ENCODE measurements at places on chromosomes 4 and X.

DNA sequence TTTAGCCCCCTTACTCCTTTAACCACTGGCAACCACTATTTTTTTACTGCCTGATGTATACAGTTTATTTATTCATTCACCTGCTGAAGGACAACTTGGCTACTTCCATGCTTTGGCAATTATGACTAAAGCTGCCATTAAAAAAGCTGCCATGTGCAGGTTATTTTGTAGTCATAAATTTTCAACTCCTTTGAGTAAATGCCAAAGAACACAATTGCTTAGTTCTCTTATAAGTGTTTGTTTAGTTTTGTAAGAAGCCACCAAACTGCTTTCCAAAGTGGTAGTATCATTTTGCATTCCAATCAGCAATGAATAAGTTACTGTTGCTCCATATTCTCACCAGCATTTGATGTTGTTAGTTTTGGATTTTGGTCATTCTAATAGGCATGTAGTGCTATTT lies 1831.8 kb downstream of the PCDH7 start:
- DNase-seq: no peak

DNA sequence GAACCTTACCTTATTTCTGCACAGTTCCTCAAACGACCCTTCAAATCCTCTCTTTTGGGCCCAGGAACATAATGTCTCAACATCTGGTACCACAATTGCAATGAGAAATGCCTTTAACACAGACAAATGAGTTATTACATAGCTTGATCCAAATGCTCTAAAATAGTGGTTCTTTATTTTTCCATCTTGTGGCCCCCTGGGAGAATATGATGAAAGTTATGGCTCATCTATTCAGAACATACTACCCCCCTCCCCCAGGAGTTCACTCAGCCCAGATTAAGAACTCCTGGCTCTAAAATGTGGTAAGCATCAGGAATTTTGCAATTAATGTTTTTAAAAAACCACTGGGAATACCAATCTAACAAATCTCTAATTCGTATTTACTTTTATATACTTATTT lies 23.9 kb upstream of the CENPU start:
- DNase-seq: no peak

DNA sequence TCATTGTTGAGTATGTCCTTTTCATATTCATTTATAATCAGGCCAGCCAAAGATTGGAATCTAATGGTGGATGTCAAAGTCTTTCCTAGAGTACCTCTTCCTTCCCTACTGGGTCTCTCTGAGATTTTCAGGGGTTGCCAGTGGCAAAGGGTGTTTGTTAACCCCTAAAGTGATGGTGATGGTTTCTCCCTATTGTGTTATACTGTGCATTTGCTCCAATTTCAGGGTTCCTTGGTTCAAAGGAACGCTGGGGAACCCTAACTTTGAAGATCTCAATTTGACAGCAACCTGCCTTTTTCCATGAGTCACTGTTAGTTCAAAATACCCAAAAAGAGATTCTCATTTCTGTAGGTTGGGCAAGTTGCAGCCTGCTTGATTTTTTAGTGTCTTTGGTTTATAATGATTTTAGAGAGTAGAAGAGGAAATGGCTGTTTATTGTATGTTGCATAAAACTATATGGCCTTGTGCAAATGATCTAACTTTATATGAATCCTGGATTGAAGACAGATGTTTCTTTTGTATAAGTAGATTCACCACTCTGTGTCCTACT lies 23.0 kb downstream of the GAB1 start:
- no peak for DNase-seq

DNA sequence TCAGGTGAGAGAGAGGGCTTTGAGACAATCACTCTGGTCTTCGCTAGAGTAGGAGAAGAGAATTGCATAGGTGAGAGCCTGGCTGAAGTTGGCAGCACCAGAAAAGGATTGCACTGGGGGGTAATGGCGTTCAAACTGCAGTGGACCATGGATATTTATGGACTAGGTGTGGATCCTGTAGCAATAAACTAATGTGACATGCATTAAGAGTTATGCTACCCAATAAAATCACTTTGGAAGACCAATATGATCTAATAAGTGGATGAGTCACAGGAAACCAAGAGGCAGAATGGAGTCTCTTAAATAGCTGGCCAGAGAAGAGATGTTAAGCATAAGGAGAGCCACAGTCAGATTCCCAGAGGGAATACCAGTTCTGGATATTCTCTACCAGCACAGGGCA lies 259.8 kb downstream of the FBXO8 start:
- no peak for DNase-seq

DNA sequence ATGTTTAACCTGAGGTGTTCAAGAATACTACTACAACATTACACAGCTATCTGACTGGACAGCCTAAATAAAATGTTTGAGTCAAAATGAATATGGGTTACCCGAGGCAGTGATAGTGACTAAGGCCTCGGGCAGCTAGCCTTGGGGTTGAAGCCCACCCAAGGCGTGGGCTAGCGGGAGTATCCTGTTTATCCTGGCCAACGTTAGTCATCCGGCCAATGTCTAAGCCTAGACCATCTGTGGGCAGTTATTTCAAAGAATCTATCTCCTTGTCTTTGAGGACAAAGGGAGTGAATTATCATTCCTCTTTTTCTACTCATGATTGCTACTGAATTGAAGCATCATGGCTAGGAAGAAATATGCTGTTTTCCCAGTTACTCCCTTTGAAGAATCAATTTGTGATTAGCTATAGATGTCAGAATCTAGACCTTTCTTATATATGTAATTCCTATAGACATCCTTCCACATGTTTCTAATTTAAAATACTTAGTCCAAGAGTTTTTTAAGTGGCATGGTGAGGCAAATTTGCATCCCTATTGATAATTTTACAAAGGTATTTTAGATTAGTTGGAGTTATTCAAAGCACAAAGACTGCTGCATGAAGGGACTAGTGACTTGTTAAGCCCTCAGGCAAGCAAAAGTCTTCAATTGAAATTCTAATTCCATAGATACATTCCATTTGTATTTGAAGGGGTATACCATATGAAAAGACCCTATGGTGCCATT lies 6.0 kb upstream of the PDGFC start:
- no peak for DNase-seq

DNA sequence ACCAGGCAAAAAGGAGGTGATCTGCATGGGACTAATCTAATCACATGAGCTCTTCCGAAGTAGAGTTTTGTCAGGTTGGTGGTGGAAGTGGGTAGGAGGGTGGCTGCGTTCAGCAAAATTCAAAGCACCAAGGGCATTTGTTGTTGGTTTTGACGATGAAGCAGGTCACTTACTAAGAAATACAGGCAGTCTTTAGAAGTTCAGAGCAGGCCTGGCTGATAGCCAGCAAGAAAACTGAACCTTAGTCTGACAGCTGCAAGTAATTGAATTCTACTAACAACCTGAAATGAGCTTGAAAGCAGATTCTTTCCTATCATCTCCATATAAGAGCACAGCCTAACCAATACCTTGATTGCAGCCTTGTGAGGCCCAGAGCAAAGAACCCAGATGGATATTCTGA lies 505.8 kb downstream of the KLHL13 start:
- DNase-seq: no peak

GRCh38 chr4:142267101-142267500 lies 579.0 kb downstream of the INPP4B start:
- DNase-seq: no peak

Measured in H54 (cell line).